ENCODE measurements at places on chromosomes 5 and 9.

- DNase-seq = peak; percentile 6
Observed at GRCh38 chr9:19630760-19631159, 158.1 kb downstream of the SLC24A2 start.

GRCh38 chr5:118692811-118693342, 295.5 kb downstream of the DTWD2 start:
- DNase-seq = no peak

DNA sequence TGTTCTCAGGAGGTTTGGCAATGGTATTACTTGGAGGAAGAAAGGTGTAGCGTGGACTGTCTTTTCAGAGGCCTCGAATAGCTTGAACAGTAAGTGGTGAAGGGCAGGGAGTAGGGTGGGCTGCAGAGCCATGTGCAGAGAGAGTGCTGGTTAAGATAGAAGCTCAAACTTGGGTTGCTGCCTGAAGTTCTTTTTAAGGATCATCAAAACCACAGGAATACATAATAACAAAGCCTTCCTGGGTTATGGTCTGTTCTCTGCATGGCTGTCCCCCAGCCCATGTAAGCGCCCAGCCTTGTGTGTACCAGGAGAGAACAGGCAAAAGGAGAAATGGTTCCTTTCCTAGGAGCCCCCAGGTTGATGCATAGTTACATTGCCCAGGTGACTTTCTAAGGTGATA, 43.9 kb downstream of the RCL1 start:
- no peak for DNase-seq

- DNase-seq = no peak
Observed at GRCh38 chr5:16926417-16926816, 9.7 kb downstream of the MYO10 start.

GRCh38 chr5:158966716-158967115, 133.0 kb downstream of the EBF1 start:
- DNase-seq = no peak

DNA sequence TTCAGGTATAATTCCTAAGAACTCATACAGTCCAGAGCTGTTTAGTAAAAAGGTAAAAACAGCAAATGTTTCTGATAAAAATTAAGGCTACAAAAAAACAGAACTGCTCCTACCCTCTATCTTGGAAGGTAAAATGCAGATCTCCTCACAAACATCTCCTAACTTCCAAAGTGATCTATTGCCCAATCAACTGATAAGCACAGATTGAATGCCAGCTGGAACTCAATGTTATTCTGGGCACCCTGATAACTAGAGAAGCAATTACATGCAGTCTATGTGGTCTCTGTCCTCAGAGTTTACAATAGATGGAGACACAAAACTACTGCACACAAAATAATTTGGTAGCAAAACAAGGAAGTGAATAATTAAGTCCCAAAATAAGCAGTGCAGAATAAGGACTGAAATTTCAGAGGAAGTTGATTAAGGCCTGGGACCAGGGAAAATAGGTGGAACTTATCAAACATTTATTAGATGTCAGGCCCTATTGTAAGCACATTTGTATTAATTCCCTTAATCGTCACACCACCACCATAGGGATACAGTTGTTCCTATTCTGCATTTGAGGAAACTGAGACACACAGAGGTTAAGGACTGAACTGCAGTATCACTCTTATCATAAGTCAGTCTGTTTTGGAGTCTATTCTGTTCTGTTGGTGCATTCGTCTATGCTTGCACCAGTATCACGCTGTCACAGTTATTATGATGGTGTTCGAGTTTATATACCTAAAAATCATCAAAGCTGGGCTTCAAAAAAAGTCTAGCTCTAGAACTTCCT, 102.2 kb upstream of the TARS1 start:
- no peak for DNase-seq

GRCh38 chr5:170482511-170482910, 21.3 kb upstream of the KCNIP1 start:
- no peak for DNase-seq

DNA sequence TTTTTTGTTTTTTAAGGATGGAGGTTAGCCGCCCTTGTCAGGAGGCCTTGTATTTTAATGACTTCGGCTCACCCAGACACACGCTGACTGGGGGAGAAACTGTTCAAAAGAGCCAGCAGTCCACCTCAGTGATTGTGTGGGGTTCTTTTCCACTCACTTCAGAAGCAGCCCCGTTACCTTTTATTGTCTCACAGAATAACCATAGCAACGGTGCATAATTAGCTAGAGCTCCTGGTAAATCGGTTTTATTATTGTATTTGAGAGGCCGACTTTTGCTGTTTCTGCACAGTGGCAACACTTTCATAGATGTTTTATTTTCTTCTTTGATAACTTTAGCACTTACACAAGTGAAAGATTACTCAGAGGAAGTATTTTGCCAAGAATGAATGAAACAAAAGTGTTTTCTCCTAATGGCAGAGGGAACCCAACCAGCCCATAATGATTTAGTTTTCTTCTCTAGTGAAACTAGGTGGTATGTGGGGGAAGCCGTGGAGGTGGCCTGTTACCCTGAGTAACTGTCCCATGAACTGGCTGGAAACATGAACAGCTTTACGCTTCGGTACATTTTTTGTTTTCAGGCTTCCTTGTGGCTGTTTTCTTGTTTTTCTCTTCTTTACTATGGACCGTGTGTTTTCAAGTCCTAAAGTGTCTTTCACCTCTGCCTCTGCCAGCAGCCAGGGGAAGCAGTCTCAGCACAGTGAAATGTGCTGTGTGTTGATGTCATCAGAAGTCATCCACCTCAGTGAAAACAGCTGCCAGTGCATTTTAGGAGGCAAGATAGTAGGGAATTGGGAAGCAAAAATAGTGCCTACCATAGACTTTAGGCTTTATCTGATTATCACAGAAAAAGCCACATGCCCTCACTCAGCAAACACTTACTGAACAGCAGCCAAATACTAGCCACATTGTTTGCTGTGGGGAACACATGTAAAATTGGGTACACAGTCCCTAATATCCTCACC, 414.7 kb downstream of the KDM4C start:
- DNase-seq = no peak

GRCh38 chr9:106056328-106056727, 362.0 kb downstream of the TMEM38B start:
- no peak for DNase-seq

- no peak for DNase-seq
Observed at GRCh38 chr9:97848215-97848479, 4.9 kb upstream of the FOXE1 start.

- no peak for DNase-seq
Observed at GRCh38 chr9:108322326-108323098, 533.3 kb downstream of the ACTL7B start.

Data from A172 (cell line).